ENCODE measurements at places on chromosomes 2 and 18. TPM values are rescaled to one million over a fixed set of nuclear protein-coding genes. Genes with fewer than 3 reads are reported as not detected.

GRCh38 chr2:118974103-118974993, 32.4 kb downstream of the MARCO start:
- no peak for DNase-seq

DNA sequence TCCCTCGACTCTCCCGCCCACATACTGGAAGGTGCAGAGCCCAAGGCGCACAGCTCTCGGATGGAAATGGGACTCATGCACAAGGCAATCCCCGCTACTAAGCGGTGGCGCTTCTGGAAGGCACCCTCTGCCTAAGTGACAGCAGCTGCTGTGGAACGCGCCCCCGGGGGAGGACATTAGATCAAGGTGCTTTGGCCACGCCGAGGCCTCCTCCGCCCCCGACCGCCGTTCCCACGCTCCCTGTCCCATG, 202 bp downstream of the MCEE start:
- peak; percentile 49 for DNase-seq

- DNase-seq = peak; percentile 56
Measured at GRCh38 chr2:127525691-127526131, 578 bp downstream of the IWS1 start.

DNA sequence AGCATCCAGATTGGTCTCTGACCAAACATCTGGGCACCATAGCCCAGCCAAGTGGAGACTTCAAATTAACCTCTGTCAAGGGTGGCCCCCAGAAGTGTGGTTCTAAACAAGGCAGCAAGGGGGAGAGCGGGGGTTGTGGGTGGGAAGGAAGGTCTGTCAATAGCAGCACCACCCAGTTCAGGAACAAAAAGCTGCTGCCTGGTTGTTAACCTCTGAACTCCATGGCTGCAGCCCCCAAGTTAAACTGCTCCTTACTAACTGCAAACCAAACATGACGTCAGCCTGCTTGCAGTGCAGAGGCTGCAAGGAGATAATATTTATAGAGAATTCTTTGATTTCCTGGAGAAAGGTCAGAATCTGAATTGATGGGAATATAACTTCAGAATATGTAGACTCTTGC, 76.5 kb downstream of the ARL4C start:
- DNase-seq = no peak

The DQX1 gene
- total RNA-seq = 0.73 TPM

DNA sequence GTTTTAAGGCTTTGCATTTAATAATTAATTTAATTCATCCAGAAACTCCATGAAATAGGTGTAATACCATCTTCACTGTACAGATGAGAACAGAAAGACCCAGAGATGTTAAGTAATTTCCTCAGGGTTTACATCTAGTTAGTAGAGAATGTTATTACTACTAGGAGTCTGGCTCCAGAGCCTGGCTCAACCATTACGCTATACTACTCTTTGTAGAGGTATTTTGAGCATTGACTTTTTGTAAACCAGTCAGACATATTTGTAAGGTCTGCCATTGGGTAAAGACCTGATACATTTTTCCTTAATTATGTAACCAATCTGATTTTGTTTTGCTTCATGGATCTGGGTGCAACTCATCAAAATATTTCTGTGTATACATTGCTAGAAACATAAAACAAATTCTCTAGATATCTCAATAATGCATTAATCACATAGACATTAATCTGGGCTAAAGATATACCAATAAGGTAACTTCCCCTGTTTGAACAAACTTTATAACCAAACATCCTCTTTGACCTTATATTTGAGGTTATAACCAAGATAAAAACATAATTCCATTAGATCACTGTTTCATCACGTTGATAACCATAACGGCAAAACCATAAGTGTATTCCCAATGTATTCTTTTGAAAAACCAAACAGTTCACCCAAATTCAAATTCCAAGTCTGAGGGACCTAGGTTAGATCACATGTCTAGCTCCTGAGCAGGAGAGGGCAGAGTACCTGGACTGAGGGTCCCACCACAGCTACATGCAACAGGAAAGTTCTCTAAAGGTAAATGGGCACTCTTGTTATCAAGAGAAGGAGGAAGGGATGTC, 135.0 kb downstream of the IKZF2 start:
- DNase-seq = no peak

DNA sequence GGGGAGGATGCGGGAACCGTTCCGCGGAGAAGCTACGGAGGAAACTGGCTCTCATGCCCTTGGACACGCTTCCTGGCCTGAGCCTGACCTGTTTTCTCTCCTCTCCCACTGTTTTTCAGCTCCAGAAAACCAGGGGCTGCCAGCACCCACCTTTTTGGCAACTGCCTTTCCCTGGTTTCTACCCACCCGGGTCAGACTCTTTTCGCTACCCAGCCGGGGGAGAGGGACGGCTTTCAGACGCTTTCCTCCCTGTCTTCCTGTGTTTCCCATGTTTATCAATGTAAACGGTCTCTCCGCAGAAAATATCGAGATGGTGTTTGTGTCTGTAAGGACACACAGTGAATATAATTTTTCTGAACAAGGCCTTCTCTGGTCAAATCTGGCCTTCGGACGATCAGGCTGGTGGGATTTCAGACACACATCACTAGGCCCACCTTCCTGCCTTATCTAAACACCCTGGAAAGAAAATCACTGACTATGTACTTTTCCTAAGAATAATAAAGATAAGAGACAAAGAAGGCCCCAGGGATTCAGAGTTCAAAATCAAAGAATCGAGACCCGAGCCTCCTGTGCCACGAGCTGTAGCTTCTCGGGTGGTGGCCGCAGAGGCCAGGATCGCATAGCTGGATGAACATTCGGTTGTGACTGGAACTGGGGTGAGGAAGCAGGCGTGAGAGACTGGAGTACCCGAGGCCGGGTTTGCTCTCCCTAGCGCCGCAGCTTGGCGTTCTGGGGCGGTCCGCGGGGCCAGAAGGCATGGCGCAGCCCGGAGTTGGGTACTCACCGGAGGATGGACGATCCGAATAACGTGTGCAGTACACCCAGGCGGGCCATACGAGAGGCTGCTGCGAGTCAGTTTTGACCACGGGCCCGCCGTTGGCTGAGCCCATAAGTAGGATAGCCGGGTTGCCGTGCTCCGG, 1.7 kb downstream of the EN1 start:
- no peak for DNase-seq

GRCh38 chr18:3603421-3604234, 153.7 kb downstream of the TGIF1 start:
- DNase-seq = peak; percentile 97

The HOXD12 gene
- total RNA-seq = not detected

- peak; percentile 7 for DNase-seq
Measured at GRCh38 chr2:60707750-60708371, 48.2 kb upstream of the PAPOLG start.

GRCh38 chr18:22838639-22839277, 94.4 kb upstream of the RBBP8 start:
- no peak for DNase-seq

- DNase-seq = no peak
Measured at GRCh38 chr18:50340078-50340477, 34.8 kb upstream of the SKA1 start.

DNA sequence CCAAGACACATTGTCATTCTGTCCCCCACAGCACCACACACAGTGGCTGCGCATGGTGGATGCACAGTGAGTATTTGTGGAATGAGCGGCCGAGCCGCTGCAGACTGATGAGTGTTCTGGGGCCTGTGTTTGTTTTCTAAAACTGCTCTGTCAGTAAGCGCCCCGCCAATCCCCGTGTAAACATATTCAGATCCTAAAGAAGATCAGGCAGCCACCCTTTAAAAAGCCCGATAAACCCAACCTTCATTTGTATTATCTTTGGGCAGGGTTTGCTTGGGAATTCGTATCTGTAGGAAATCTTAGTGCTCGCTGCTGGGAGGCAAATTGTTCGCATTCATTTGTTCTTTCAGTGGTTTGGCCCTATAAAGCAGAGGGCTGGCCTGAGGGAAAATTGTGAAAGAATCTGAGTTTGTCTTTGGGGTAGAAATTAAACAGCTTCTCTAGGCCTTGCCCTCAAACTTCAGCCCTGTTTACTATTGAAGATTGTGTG, 68.6 kb downstream of the TGOLN2 start:
- peak; percentile 72 for DNase-seq

DNA sequence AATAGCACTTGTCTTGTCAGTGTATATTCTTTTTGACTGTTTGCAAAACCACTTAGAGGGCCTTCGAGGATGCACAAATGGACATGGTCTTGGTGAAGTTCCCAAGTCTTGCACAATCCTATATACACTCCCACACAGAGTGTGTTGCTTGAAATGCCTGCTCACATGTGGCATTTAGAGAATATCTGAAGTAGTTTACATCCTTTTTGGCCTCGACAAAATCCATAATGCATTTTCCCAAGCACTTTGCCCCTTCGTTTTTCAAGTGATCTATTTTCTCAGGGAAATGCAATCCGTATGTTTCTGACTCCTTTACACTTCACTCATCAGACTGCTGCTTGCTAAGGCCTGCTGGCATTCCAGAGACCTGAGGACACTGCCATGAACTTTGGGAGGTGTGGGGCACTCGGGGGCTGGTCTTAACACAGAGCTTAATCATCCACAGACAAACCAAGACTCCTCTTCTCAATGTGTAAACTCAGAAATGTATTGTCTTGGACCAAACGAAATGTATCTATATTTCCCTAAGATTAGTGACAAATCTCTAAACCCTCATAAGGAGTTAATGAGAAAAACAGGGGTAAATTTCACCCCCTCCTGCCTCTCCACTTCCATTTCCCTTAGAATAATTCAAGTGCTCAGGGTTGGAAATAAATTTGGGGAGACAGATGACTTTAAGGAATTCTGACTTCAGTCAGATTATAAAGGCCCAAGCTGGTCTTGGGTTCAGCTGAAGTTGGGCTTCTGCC, 219.3 kb upstream of the APCDD1 start:
- DNase-seq = peak; percentile 57

DNA sequence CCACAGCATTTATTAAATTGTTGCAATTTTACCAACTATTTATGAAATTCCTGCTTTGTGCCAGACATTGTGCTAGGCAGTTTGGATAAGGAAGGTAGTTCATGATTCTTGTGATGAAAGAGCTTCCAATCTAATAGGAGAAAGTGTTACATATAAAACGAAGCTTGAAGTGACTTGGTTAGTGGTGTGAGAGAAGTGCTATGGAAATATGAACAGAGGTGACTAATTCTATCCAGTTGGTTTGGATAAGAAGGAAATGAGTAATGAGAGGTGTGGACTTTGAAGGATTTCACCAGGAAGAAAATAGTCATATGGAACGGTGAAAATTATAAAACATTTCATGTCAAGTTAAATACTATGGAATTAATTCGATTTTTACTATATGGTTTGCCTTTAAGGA, 48.6 kb downstream of the EML6 start:
- DNase-seq = peak; percentile 78

DNA sequence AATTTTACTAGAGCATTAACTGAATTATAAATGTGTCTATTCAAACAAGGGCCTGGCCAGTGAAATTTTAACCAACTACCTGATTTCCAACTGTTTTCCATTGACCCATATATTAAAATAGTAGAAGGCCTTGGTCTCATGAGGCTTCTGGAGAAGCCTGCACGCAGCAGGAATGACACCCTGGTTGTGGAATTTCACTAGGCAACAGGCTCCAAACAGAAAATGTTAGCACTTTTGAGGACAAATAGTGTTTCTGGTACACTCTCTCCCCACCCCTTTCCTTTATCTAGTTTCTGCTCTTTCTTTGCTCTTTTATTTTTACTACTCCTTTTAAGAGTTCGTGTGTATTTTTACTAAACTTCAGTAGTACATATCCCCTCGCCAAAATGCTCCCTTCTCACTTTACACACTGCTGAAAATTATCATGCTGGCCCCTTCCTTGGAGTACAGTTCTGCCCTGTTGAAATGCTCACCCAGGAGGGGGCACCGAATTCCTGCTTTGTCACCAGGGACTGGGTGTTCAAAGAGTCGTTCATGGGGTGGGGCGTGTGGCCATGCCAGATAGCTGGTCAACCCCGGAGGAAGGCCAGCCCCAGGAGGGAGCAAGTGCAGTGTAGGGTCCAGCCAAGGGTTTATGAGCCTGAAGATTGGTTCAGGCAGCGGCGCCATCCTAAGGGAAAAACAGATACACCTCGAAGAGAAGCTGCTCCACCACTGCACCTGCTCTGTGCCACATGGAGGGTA, 22.1 kb upstream of the COL6A3 start:
- DNase-seq = peak; percentile 87

DNA sequence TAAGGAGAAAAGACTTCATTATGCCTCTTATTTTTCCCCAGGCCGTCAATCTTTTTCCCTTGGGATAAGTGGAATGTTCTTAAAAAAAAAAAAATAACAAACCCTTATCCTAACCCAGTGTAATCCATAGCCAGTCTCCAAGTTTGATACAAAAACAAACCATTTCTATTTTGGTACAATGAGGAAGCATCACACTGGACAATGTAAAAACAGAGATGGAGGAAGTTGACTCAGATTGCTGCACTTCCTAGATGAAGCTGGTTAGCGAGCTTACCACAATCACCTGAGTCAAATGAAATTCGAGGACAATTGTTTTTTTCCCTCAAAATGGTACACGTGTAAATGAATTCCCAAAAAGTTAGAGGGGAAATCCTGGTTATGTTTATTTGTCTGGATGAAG, 259.7 kb downstream of the TCF4 start:
- DNase-seq = peak; percentile 79

The CNDP2 gene
- total RNA-seq = 120 TPM

The CLHC1 gene
- total RNA-seq = 17.5 TPM

The LAMA3 gene
- total RNA-seq = 0.50 TPM

DNA sequence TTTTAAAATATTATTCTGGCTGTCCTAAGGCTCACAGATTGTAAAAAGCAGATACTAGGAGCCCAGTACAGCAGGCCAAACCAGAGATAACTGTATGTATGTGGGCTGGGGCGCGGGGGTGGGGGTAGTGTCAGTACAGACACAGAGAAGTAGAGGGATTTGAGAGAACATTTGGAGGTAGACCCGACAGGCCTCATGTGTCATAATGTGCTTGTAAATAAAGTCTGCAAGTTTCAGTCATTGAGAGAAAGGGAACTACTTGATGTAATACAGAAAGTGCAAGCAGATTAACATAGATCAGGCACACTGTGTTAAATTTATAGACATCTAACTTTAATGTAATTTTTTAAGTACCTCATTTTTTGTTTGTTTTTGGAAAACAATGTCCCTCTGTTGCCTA, 7.4 kb upstream of the POLI start:
- no peak for DNase-seq

DNA sequence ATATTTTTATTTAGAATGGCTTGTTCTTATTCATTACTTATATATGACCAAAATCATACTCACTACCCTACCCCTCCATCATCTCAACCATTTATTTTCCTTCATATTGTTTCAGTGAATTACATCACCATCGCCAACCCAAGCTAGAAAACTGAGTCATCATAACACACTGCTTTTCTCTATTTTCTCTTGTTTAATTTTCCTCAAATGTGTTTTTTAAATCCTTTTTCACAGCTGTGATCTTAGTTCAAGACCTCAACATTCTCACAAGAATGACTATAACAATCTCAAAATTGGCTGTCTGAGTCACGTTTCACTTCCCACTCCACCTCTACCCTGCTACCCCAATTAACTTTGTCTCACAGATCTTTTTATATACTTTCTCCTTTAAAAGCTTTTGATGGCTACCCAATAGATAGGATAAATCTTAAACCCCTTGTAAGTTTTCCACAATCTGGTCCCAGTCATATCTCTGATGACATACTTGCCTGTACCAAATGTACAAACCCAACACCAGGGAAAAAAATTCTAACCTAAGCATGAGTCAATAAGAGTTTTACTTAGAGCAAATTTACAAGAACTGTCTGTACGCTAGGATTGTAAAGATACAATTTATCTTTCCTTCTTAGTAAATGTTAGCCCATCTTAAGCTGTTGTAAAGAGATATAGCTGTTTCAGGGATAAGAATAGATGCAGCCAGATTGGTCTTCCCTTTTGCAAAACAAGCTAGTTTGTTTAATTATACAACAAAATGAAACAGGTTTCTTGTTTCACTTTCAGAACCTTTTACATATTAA, 635.1 kb upstream of the SLC39A10 start:
- peak; percentile 13 for DNase-seq

GRCh38 chr2:234147335-234147861, 96.9 kb downstream of the SPP2 start:
- peak; percentile 55 for DNase-seq

All from astrocyte (in vitro differentiated cells and primary cell).